ENCODE measurements at places on chromosomes 6 and 20.

DNA sequence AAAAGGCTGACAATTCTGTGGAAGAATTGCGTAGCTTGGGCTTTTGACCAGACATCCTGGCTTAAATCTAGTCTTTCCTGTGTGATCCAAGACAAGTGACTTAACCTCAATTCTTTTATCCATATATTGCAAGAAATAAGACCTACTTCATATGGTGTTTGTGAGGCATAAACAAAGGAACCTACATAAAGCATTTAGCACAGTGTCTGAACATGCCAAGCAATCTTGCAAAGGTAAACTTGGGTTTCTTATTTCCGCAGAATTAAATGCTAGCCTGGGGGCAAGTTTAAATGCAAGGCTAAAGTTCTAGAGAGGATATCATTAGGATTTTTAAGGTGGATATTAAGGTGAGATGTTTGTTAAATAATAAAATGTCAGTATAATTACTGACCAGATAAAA is 47.9 kb downstream of the HDDC2 start:
- no peak for DNase-seq

DNA sequence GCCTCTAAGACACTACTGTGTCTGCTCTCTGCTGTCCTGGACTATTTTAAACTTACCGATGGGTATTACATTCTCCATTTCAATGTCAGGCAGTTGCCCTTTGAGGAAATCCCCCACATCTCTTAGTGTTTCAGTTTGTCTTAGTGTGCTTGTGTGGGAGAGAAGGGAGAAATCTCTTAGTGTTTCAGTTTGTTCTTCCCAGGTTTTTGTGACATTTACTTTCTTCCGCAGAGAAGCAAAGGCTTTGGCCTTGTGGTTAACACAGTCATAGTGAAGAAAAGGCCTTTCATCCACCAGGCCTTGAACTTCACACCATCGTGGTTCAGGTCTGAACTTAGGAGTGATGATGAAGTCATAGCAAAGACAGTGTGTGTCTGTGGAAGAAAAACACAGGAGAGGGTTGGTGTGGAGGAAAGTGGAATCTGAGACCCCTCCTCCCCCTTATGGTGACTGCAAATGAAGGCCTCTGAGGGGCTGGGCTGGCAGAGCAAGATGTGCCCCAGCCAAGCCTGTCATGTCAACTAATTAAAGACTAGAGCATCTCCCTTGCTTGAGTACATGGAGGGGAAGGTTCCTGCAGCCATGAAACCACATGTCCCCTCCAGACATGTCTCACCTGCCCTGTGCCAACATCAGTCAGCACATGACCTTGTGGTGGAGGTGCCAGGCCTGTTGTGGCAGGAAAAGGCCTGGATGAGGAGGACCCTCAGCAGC is 23.9 kb downstream of the RAET1L start:
- no peak for DNase-seq

DNA sequence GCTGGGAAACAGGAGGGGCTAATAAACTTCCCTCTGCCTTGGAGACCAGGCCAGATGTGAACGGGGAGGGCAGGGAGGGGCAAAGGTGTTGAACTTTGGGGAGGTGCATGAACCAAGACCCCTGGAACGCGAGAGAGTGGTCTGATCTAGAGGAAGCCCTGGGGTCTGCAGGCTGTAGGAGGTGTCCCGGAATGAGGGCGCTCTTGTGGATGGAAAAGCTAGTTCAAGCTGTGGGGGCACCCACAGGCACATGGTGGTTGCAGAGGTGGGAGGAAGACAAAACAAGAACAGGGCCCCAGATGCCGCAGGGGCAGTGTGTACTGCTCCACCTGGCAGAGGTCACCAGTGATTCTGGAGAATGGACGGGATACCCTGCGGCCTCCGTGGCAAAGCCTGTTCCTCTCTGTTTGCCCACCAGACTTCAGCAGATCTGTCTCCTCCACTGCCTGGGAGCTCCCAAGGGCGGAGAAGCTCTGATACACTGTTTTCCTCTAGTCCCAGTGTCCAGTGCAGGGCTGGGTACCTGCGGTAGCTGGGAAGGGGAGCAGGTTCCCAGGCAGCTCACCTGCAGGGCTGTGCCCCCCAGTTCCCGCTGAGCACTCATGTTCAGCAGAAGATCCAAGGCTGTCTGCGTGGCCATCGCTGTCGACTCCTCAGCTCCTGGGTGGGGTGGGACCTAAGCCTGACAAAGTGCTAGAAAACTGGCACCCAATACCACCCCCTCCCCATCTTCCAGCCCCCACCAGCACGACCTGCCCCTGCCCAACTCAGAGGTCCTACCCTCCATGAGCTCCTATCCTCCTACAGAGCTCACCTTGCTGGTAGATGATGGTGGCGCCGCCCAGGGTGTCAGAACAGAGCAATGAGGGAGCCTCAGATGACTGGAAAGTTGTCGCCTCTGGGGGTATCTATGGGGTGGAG is 14.7 kb downstream of the ZNF335 start:
- DNase-seq = no peak

DNA sequence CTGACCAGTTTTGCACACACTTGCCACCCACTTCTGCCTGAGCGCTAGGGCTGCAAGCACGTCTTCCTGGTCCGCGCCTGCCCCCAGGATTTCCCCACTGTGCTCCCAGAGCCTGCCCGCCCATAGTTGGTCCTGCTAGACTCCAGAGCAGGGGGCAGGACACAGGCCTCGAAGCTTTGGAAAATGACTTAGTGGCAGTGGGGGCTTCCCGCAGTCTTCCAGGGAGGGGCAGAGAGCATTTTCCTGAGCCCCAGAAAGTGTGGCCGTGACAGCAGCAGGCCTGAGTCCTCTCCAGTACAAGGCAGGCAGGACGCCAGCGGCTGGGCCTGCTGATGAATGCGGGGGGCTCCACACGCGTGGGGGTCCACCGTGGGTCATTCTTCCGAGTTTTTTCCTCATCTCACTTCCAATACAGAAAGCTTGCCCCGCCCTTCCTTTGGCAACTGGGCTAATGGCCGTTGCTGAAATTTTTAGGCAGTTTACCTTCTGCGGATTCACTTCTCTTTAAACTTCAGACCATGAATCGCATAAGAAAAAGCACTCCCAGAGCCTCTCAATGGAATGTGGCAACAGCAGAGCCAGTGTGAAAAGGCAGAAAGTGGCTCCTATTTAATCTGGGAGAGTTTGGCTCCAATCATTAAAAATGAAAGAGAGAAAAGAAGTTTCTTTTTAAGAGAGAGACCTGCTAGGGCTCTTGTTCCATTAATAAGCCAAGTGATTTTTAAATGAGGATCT is 383.8 kb downstream of the CDH4 start:
- no peak for DNase-seq

GRCh38 chr6:28710466-28711191 is 184.9 kb downstream of the GPX5 start:
- DNase-seq = no peak

DNA sequence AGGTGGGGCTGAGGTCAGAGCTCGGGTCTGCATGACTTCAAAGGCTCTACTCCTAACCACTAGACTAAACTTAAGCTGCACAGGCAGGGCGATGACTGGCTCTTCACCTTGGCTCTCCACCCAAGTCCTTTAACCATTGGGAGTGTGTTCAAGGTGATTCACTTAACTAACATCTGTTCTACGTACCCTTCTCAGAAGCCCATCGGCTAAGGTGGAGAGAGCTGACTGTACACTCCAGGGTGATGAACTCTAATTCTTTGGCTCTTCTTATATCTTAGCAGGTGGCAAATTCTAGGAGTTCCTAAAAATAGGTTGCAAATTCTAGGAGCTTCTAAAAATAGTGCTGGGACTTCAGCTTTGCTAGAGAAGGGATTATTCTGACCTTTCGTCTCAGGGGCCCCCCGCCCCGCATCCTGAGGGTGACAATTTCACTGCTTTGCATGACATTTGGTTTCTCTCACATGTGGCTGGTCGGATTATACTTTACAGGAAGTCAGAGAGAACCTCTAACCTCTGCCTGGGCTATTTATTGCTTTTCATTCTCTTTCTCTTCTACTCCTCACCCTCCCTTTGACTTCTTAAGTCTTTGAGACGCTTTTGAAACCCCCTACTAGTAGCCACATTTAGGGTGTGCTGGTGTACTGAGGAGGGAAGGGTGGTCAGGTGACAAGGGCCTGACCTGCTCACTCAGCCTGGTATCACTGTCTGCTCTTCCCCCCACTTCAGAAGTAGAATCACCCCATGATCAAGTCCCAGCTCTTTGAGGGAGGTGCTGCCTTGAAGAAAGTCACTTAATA is 55.5 kb downstream of the PRDM1 start:
- DNase-seq = no peak

GRCh38 chr20:22818636-22819035 is 216.5 kb upstream of the SSTR4 start:
- DNase-seq = no peak

DNA sequence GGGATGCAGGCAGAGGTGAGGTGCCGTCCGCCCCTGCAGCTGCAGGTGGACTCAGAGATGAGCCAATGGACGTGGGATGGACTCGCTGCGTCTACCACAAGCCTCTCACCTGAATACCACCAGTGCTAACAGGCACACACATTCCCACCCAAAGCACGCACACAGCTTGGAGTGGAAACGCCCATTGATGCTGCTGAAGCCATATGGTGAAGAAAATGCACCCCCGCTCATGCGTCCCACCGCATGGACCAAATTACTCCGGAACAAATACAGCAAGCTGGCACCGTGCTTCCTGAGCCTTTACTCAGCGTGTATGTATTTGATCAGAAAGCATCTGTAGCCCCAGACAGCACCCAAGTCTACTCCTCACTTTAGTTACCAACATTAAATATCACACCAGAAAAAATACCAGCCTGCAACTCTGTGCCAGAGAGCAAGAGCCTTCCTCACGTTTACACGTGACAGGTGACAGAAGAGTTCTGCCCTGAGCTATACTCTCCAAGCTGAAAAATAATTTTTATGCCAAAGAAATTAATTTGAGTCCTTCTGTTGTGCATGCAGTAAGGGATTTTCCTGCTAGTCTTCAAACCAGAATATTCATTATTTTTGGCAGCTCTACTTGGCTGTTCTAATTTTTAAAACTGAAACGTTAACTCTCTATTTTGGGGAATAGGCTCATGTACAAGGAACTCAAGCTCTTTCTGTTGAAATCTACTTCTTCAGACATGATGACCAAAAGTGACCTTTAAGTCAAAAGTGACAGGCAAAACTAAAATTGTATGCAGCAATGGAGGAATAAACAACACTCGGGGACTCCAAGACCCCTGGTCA is 58.2 kb upstream of the SYNDIG1 start:
- no peak for DNase-seq

DNA sequence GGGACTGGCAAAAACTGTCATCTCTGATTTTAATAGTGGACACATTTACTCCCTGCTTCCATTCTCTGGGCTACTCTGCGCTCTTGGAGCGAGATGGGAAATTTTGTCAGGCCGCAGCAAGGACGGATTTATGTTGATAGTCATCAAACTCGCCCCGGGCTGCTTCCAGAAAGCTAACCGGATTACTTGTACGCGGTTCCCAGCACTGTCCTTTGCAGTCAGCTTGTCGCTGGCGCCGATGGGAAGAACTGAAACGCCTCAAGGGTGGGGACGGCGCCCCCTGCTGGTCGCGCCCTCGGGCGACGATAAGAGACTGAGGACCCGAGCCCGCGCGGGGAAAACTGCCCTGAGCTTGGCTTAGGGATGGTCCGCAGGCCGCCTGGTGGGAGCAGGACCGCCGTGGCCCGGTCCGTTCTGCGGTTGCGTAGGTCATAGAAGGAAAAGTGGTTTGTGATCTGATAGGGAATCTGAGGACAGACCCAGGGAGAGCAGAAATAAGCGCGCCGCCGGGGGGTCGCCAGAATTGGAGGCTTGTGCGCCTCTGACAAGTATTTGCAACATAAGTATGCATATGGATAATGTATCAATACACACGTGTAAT is 984 bp upstream of the ABT1 start:
- DNase-seq = peak; percentile 88

- DNase-seq = no peak
Observed at GRCh38 chr20:8443464-8444072, 311.5 kb downstream of the PLCB1 start.

All from stimulated activated CD4-positive, alpha-beta T cell treated with anti-CD3 and anti-CD28 coated beads, Interleukin-2, amount 100 ng/mL, for 48 hours (primary cell).